ENCODE measurements at places on chromosomes 4 and X. TPM values are rescaled to one million over a fixed set of nuclear protein-coding genes. Genes with fewer than 3 reads are reported as not detected.

OPRPN gene
- total RNA-seq: not detected

GRCh38 chrX:139200346-139200745 is 330.2 kb upstream of the F9 start:
- peak overlapping the region; percentile 92 for H3K27ac ChIP-seq
- peaks cover 18% of the 10 kb centered on the region for H3K36me3 ChIP-seq
- H3K4me3 ChIP-seq: peak overlapping the region; percentile 92

- peaks cover 9% of the 10 kb centered on the region for H3K36me3 ChIP-seq
- H3K27me3 ChIP-seq: no peaks in the 10 kb centered on the region
- no peak for DNase-seq
- no peaks in the 10 kb centered on the region for H3K4me1 ChIP-seq
Observed at GRCh38 chr4:123706973-123707372, 310.4 kb downstream of the SPRY1 start.

GRCh38 chr4:8352368-8353157 is 83.0 kb downstream of the HTRA3 start:
- H3K36me3 ChIP-seq: no peaks in the 10 kb centered on the region
- no peak overlapping the region for H3K27ac ChIP-seq
- H3K27me3 ChIP-seq: peaks cover 2% of the 10 kb centered on the region

DNA sequence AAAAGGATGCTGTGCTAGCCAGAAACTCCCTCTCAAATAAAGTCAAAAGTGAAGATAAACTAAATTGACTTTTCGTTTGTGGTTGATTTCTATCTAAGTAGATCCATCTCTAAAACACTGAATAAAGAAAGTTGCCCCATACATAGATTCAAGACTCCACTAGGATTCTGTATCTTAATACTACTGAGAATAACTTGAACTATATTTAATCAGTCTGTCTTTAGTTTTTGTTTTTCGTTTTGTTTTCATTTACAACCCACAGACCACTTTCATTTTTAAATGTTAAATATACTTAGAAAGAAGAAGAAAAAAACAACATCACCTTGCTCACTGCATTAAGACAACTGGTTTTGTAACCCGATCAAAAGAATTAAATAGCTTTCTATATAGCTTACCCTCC is 655.0 kb downstream of the RPA4 start:
- H3K27me3 ChIP-seq: no peaks in the 10 kb centered on the region
- H3K36me3 ChIP-seq: no peaks in the 10 kb centered on the region
- DNase-seq: no peak
- H3K4me3 ChIP-seq: no peak overlapping the region
